ENCODE measurements at places on chromosomes 1 and 21. TPM values are rescaled to one million over a fixed set of nuclear protein-coding genes. Genes with fewer than 3 reads are reported as not detected.

GRCh38 chr1:91813813-91814212, 72.1 kb downstream of the TGFBR3 start:
- DNase-seq, result no peak

The KMO gene
- total RNA-seq, result 0.94 TPM

DNA sequence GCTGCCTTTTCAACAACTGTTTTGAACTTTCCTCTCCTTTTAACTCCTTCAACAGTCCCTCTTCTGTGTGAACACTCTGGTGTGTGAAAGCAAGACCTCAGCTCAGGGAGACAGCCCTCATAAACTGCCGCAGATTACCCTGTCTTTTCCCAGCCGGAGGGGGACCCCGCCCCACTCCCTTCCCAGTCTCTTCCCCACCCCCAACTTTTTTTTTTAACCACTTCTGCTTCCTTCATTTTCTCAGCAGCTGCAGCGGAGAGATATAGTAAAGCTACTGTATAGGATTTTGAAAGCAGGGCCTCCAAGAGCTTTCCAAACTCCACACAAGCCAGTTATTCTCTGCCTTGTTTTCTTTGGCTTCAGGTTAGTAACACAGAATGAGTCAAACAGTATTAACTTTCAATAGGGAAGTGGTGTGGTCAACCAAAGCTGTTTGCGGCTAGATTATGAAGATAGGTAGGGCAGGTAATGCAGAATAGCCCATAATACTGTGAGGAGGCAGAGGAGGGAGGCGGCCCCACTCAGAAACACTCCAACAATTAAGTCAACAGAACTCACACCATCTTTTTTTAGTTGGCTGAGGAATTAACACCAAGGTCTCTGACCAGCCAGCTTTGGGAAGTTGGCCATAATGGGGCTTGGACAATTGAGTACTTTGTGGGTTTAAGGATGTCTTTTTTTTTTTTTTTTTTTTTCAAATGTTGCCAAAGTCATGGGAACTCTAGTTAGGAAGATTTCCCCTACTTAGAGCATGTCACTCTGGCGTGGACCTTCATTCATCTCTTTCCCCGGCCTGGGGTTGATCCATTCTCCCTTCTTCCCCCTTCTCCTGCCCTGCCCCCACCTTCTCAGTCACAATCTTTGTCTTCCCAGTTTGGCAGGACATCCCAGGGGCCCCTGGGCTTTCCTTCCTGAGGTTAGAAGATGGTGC, 177.0 kb downstream of the CLIC6 start:
- no peak for DNase-seq

- DNase-seq, result no peak
These were observed at the start of gene NFIA for GRCh38 chr1:61082311-61083012. Gene NFIA, plus strand, starts transcription at chr1:61082561.

DNA sequence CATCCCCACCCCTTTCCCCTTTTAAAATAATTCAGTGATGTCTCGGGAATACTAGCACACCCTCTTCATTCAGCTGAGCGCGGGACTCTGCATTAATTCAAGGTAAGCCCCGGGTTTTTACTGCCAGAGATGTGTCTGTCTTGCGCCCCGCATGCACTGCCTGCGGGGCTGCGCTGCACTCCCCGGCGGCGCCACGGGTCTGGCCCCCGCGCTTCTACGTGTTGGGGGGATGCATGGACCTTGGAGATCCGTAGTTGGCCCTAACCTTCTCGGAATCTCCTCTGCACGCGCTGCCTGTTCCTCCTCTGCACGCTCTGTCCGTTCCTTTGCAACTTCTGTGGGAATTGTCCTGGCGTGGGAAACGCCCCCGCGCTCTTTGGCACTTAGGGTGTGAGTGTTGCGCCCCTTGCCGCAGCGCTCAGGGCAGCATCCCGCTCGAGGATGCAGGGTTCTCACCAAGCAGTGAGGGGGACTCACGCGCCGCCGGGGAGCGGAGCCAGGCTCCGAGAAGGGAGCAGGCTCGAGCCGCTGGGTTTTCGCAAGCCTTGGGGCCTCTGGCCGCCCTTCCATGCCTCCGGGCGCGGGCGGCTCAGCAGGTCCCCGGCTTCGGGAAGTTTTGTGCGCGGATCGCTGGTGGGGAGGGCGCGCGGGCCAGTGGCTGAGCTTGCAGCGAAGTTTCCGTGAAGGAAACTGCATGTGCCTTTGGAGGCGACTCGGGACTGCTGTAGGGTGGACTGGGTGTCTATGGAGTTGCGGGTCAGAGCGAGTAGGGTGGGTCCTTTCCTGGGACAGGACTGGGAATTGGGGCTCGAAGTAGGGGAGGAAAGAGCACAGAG, 165.1 kb upstream of the CACNA1E start:
- no peak for DNase-seq

DNA sequence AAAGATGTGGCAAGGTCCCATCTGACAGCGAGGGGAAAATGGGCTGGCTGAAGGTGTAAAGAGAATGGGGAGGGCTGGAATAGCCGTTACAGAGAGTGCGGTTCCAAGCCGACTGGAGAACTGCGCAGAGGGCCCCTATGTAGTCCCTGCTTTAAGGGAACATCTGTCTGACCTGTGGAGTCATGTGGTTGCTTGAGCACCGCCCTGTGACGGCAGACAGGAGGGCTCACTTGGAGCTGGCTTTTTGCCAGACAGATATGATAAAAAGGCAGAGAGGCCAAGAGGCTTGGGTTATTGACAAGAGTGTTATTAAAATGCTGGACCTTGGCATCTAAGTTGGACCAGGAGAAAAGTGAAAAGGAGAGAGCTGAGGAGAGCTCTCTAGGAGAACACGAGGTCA, 5.9 kb upstream of the PTPRF start:
- no peak for DNase-seq

GRCh38 chr1:94805912-94806311, 14.2 kb upstream of the SLC44A3 start:
- DNase-seq, result peak; percentile 41

DNA sequence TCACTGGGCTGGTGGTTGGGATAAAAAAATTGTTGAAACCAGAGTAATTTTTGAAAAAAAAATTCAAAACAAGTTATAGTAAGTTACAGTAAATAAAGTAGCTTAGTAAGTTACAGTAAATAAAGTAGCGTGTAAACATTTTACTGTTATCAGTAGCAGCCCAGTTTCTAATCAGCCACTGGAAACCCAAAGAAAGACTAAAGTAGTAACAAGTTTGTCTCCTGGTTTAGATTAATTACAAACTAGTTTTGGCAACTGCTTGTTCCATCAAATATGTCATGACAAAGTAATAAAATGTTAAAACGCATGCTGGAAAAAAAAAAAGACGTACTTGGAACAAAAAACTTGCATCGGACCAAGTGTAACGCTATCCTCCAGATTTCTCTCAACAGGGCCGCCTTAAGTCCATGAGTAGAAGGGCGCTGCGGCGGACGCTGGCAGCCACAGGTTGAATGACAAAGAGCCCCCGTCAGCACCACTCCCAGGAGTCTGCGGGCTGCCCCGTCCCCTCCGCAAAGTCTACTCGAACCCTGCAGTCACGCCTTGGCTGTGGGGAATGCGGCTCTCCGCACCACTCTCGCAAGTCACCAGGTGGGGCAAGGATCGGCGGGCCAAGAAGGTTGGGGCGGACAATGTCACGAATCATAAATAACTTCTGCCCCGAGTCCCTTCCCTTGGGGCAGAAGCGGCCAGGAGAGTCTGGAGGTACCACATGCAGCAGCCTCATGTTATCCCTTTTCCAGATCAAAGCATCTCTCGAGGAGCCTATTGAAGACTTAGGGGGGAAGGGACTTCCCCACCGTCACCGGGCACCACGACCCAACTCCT, 837 bp downstream of the SLC16A1 start:
- peak; percentile 61 for DNase-seq

- DNase-seq, result no peak
These were observed 7.8 kb upstream of the PHLDA3 start for GRCh38 chr1:201476670-201477344.

DNA sequence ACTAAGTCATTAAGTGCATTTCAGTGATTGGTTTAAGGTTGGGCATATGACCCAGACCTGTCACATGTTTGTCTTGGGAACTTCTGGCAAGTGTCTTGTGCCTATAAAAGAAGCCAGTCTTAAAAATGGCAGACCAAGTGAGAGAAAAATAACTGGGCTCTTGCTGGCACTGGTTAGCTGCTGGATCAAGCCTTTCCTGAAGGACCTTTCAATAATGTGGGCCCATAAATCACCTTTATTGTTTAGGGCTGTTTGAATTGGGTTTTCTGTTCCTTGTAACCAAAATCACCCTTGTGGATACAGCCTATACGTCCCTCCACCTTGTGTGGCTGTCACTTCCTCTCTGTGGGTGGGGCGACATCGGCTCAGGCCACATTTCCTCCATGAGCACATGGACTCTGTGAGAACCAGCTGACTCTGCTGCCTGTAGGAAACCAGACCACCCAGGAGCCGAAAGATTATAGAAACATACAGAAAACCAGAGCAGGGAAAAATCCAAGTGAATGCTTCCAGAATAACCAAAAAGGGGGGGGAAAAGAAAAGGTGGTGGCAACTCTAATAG, 25.6 kb upstream of the WNT4 start:
- no peak for DNase-seq

GRCh38 chr1:239563681-239564080, 177.3 kb downstream of the CHRM3 start:
- DNase-seq, result no peak
